Stimulated activated CD4-positive, alpha-beta T cell treated with anti-CD3 and anti-CD28 coated beads, Interleukin-4, amount 100 ng/mL, for 4 hours (primary cell): ENCODE measurements at places on chromosomes 3 and 15.

- no peak for DNase-seq
These were observed 12.8 kb downstream of the DCUN1D1 start for GRCh38 chr3:182967218-182968204.

DNA sequence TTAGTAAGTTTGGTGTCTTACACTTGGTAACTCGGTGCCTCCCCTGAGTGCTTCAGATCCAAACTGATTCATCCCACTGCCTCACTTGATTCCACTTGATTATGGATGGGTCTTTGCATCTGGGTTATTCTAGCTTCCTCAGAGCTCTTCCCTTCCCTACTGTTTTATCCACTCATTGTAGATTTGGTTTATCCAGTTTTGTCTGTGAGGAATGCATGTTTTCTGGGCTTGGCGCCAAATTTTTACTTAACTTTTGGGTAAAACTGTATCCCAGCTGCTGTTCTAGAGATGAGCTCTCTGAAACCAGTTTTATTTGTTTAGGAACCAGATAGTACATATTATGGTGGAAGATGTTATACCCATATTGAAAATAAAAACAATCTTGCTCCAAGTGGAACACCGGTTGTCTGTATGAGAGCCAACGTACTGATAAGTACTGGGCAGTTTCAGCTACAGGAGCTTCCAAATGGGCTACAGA lies 20.9 kb downstream of the RAD54L2 start:
- no peak for DNase-seq

- no peak for DNase-seq
These were observed 191.6 kb downstream of the SV2B start for GRCh38 chr15:91291673-91292072.

GRCh38 chr3:130379274-130379673 lies 33.8 kb downstream of the COL6A5 start:
- no peak for DNase-seq

GRCh38 chr15:48395521-48396011 lies 64.3 kb downstream of the DUT start:
- no peak for DNase-seq

GRCh38 chr3:114608293-114608692 lies 314.5 kb downstream of the TIGIT start:
- DNase-seq, result no peak

GRCh38 chr3:147301781-147302180 lies 104.6 kb downstream of the ZIC4 start:
- no peak for DNase-seq

GRCh38 chr15:74022706-74023470 lies 28.4 kb downstream of the PML start:
- no peak for DNase-seq

DNA sequence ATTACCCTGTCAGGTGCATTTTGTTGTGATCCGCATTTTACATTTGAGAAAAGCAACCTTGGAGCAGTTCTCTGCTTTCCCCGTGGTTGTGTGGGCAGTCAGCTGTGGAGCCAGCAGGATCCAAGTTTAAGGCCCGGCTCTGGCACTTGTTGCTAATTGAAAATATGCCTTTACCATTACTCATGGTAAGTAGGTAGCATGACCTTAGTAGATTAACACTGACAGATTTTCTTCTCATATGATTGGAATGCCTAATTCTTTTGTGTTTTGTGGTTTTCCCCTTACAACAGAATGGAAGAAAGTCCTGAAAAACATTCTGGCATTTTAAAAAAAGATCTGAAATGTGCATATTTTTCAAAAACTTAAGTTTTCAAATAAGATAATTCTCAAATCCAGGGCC lies 246.5 kb upstream of the LRRN1 start:
- DNase-seq, result no peak

- no peak for DNase-seq
These were observed 333.2 kb upstream of the UMPS start for GRCh38 chr3:124397088-124397487.

- no peak for DNase-seq
These were observed 753 bp downstream of the FURIN start for GRCh38 chr15:90869140-90869541.

DNA sequence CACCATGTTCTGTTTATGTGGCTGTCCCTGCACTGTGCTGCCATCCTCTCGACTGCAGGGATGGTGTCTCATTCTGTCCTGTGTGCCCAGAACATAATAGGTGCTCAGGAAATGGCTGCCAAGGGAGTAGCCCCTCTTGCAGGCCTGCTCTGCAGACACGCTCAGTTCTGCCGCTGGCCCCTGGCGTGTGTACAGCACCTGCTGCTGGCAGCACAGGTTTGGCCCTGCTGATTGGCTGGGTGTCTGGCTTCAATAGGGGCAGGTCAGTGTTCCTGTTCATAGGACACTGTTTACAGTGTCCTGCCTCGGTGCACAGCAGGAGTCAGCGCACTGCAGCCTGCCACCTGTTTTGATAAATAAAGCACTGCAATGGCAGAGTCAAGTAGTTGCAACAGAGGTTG lies 146.9 kb downstream of the DNAJB8 start:
- no peak for DNase-seq

DNA sequence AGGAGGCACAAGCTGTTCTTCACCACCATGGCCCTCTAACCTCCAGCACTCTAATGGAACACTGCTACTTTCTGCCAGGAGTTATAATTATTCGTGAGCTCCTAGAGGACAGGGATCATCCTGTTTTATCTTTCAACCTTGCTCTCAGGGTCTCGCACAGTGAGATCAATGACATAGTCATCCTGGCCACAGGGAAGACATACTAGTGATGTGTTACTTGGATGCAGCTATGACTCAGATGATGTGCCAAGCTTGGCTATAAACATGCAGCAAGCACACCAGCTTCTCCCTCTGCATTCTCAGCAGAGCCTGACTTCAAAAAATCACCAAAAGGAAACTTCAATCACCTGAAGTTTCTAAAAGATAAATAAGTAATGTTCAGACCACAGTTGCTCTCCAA lies 203.8 kb upstream of the HES1 start:
- DNase-seq, result no peak

- no peak for DNase-seq
These were observed 73.8 kb downstream of the IQSEC1 start for GRCh38 chr3:12999147-13000140.

GRCh38 chr15:68192117-68192516 lies 13.0 kb downstream of the CALML4 start:
- no peak for DNase-seq

DNA sequence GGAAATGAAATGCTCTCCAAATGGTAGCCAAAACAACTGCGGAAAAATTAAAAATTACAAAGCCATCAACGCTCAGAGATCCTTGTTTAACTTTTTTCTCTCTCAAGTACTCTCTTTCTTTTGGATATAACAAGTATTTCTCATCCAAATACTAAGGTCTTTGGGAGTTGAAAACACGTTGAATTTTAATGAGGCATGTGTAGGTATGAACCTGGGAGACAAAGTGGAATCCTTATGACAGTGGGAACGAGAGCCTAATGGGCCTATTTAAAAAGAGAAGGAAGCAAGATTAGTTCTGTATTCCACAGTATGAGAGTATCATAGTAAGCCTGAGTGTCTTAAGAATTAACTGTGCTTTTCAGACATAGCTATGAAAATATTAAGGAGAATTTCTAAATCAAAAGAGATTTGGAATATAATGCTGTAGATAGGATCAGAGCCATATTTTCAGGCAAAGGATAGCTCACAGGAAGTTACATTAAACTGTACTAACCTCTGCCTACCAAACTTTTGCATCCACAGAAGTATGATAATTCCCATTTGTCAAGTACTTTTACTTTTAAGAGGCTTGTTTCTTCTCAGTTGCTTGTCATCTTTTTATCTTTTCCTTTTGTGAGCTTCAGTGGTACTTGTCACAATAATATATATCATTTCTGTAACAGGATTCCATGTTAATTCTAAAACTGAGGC lies 759 bp downstream of the CD96 start:
- no peak for DNase-seq

DNA sequence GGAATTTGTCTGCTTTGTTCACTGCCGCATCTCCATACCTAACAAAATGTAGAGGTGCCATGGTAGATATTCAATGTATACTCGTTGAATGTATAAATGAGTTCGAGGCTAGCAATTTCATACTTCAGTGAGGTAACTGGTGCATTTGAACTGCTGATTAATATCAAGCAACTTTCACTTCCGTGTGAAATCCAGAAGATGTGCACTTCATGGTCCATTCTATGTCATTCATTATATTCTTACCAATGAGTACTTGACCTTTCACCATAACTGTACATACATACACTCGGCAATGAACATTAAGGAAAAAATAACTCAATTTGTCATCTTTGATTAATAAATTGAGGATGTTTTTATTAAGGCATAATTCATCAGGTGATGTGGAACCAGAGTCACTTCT lies 598.5 kb downstream of the ZNF385D start:
- DNase-seq, result no peak

GRCh38 chr15:75641603-75642002 lies 1.6 kb upstream of the IMP3 start:
- DNase-seq, result no peak

DNA sequence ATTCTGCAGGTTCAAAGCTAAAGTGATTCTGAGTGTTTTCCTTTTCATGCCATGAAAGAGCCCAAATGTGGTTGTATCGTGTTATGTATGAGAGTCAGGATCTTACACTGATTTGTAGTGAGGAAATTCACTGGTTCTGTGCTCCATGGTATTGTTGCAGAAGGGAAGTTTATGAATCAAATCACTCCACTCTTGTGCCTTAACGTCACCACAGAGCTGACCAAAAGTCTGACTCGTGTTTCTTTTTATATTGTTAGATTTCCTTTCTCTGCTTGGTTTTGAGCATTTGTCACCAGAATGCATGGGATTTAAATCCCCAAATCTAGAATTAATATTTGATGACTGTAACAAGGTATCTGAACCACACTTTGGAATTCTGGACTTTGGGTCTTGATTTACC lies 29.1 kb upstream of the SLC30A4 start:
- no peak for DNase-seq

DNA sequence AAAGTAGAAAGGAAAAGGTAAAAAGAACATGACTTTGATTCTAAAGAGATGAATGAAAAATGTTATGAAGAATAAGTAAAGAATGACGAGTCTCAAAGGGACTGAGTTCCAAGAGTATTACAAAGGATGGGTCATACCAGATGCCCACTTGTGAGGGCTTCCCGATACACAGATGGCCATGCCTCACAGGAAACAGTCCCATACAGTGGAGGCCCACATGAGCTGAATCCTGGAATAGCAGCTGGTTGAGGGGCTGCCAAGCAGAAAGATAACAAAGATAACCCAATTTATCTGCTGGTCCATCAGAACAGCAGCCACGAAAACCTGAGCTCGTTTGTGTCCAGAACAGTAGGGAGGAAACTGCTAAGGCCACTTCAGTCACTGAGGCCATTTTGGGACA lies 3.7 kb downstream of the SSR3 start:
- DNase-seq, result no peak

- DNase-seq, result no peak
These were observed 324.7 kb downstream of the SHQ1 start for GRCh38 chr3:72523429-72524151.

GRCh38 chr3:128287216-128287615 lies 133.9 kb downstream of the EEFSEC start:
- no peak for DNase-seq

- no peak for DNase-seq
These were observed 66.2 kb downstream of the FRMD4B start for GRCh38 chr3:69319652-69320051.

DNA sequence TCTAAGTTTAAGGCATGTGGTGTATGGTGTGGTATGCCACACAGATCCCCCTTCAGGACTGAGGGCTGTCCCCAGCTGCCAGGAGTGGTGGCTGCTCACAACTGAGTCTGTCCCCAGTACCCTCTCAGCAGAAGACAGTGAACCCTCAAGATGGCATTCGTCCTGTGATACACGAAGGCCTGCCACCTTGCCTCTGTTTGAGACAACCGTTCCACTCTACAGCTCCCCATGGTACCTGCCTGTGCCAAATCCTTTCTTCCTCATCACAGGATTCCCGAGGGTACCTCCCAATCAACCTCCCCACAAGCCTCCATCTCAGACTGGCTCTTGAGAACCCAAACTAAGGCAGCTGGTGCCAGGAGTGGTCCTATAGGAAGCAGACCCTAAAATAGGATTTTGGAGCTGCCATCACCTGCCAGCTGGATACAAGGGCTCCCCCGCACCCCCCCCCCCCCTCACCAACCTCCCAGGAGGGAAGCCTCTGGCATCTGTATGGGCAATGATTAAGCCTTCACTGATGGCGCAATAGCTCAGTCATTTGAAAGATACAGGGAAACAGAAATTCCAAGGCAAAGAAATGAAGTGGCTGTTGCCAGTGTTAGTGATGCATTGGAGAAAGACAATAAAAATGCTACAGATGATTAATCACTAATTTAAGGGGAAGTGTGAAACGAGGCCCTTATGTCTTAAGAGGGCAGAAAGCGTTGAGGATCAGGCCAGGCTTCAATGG lies 230.0 kb upstream of the LYSMD4 start:
- no peak for DNase-seq

DNA sequence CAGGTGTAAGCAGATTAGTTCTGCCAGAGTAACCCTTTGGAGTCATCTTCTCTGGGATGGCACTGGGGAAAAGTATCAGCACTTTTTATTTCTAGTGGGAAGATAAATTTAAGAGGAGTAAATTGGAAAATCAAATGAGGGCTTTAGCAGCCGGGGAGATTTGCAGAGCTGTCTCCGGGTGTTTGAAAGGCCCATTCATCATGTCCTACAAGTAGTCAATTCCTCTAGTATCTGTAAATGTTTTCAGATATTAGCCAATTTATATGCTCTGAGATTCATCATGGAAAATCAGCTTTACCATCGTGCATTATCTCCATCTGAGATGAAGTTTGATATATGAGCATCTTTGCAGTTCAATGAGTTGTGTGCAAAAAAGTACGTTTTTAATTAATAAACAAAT lies 93.6 kb downstream of the CDIN1 start:
- DNase-seq, result no peak

- no peak for DNase-seq
These were observed 8.0 kb downstream of the IGSF10 start for GRCh38 chr3:151452841-151453240.

DNA sequence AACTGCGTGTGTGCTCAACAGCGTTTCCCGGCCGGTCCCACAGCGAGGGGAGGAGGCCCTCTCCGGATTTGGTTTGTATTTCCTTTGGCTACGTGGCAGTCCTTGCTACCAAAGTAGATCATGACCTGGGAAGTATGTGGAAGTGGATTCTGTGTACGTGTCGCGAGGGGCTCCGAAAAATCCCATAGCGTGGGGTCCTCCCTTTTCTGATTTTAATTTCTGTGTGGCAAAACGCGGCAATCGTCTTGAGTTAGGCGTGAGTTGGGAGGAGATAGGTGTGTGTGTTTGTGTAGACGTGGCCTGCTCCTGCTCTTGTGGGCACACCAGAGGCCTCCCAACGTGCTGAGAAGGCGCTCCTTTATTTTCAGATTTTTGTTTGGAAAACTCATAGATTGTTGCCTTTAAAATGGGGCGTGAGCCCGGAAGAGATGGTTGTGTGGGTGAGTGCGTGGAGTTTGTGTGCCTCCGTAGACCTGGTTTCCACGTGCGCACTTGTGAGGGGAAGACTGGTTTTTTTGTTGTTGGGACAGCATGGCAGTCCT lies 1.2 kb downstream of the TRIM71 start:
- no peak for DNase-seq
